GM12865 (cell line): ENCODE measurements at places on chromosomes 5 and 9.

GRCh38 chr5:103353581-103353980 is 95.0 kb downstream of the MACIR start:
- DNase-seq: no peak

DNA sequence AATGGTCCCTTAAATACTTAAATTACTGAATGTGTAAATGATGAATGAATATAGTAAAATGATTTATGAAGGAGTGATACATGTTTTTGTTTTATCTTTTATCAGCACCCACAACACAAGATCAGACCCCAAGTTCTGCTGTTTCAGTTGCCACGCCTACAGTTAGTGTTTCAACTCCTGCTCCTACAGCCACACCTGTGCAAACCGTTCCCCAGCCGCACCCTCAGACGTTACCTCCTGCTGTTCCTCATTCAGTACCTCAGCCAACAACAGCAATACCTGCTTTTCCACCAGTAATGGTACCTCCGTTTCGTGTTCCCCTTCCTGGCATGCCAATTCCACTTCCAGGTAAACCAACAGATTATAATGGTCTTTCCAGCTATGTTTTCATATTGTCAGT is 16.3 kb downstream of the TCERG1 start:
- no peak for DNase-seq

- no peak for DNase-seq
Observed at GRCh38 chr5:72673180-72673579, 143.3 kb upstream of the TNPO1 start.

- DNase-seq: no peak
Observed at GRCh38 chr5:176530393-176530982, 6.7 kb downstream of the RNF44 start.

- no peak for DNase-seq
Observed at GRCh38 chr5:150694612-150695011, 6.2 kb downstream of the RBM22 start.

DNA sequence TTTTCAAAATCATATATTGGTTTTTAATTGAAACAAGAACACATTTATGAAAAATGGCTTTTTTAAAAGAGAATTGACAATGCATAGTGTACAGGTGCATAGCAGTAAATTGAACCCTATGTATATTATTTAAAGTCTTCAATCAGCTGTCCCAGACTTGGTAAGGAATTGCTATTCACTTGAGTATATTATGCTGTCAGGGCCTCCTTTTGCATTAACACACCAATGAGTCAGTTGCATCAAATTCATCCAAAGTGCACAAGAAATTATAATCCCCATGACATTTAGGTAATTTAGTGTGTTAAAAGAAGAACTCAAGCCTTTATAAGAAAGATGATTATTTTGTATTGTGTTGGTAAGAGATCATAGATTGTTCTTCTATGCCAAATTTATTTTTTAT is 748.8 kb upstream of the RIOK2 start:
- DNase-seq: no peak

DNA sequence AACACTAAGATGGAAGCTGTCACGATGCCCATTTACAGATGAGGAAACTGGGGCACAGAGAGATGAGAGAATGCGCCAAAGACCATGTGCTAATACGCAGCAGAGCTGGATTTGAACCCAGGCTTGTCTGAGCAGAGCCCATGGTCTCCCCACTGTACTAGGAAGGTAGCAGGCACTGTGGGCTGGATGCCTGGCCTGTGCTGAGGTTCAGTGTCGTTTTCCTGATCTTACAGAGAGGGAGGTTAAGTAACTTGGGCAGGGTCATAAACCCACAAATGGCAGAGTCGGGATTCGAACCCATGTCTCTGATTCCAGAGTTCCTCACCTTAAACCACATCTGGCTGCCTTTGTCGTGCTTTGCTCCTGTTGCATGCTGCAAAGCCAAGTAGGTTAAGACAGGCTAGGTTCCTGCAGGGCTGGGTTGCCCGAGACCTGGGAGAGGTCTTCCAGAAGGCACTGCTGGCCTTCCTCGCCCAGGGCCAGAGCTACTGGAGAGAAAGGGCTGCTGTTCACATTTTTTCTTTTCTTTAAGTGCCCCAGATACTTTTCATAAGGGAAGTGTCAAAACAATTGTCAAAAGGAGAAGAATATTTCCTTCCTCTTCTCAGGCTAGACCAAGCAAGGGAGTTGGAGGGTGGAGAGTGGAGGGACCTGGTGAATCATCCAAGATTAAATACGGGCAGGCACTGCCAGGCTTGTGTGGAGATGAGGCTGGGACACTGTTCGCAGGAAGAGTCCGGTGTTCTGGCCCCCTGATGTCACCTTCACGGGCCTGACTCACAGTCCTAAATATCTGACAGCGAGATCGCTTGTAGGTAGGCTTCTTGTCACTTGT is 3.2 kb downstream of the NEK6 start:
- DNase-seq: peak; percentile 75
